ENCODE measurements at places on chromosomes 6 and 20.

DNA sequence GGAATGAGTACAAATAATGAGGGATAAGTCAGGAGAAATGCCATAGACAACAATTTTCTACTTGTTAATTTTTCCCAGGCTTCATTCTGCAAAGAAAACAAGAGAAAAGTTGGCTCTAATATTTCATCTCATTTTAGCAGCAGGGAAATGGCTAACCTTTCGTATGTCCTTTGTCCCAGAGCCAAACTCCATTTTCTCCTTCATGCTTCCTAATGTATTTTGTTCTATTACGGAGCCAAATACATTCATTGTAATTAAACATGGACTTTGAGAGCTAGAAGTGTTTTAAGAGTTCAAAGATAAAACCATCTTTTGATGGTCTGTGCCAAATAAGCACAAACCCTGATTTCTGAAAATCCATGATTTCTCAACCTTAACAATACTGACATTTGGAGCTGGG, 136.9 kb downstream of the PTCHD4 start:
- DNase-seq = no peak
- H3K36me3 ChIP-seq = no peaks in the 10 kb centered on the region
- no peaks in the 10 kb centered on the region for H3K4me1 ChIP-seq
- H3K4me3 ChIP-seq = no peak overlapping the region
- no peak overlapping the region for H3K27ac ChIP-seq
- H3K27me3 ChIP-seq = no peaks in the 10 kb centered on the region

GRCh38 chr6:167647306-167647705, 179.4 kb upstream of the AFDN start:
- H3K27ac ChIP-seq = no peak overlapping the region
- H3K4me1 ChIP-seq = no peaks in the 10 kb centered on the region
- H3K27me3 ChIP-seq = peaks cover 26% of the 10 kb centered on the region
- H3K4me3 ChIP-seq = no peak overlapping the region
- H3K36me3 ChIP-seq = no peaks in the 10 kb centered on the region
- DNase-seq = no peak

- H3K4me3 ChIP-seq = no peak overlapping the region
- no peaks in the 10 kb centered on the region for H3K36me3 ChIP-seq
- DNase-seq = no peak
- H3K27ac ChIP-seq = no peak overlapping the region
- H3K4me1 ChIP-seq = no peaks in the 10 kb centered on the region
Observed at GRCh38 chr20:40471261-40471629, 217.8 kb downstream of the MAFB start.

DNA sequence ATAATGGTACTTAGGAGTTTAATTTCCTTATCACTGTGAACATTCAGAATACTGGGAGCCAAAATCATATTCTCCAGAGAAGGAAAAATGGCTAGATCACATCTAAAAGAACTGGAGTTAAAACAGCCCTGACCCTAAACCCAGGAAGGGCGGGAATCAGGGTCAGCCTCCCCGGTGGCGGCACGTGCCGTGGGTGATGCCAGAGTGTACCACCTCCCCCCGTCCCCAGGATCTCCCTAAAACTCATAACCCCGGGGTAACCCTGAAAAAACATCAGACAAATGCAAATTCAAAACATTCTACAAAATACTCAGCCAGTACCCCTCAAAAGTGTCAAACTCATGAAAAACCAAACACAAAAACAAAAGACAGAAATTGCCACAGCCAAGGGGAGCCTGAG, 148.3 kb downstream of the DLL1 start:
- H3K4me1 ChIP-seq = peaks cover 7% of the 10 kb centered on the region
- H3K36me3 ChIP-seq = no peaks in the 10 kb centered on the region
- no peak overlapping the region for H3K4me3 ChIP-seq

GRCh38 chr20:50460608-50461267, 49.4 kb upstream of the PTPN1 start:
- H3K27ac ChIP-seq = no peak overlapping the region
- DNase-seq = peak; percentile 58
- no peak overlapping the region for H3K4me3 ChIP-seq
- peaks cover 10% of the 10 kb centered on the region for H3K4me1 ChIP-seq
- peaks cover 32% of the 10 kb centered on the region for H3K27me3 ChIP-seq
- peaks cover 6% of the 10 kb centered on the region for H3K36me3 ChIP-seq

- DNase-seq = no peak
- H3K4me3 ChIP-seq = no peak overlapping the region
- no peaks in the 10 kb centered on the region for H3K27me3 ChIP-seq
- H3K36me3 ChIP-seq = no peaks in the 10 kb centered on the region
Observed at GRCh38 chr6:110564703-110565421, 88.4 kb upstream of the SLC22A16 start.

DNA sequence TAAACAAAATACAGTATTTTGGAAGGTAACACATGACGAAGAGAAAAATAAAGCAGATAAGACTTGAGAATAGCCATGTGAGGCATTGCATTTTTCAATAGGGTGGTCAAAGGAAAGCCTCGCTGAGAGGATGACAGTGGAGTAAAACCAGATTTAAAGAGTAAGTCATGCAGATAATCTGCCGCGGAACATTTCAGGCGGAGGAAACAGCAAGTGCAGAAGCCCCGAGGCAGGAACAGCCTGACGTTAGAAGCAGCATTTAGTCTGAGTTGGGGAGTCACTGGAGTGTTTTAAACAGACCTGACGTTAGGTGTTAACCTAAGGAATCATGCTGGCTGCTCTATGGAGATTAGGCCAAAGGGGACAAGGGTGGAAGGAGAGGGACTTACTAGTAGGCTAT, 65.0 kb upstream of the VSTM2L start:
- peaks cover 17% of the 10 kb centered on the region for H3K4me1 ChIP-seq
- H3K4me3 ChIP-seq = no peak overlapping the region
- H3K36me3 ChIP-seq = peaks cover 10% of the 10 kb centered on the region
- H3K27ac ChIP-seq = no peak overlapping the region
- no peak for DNase-seq

GRCh38 chr6:131059486-131059885, 3.6 kb downstream of the EPB41L2 start:
- H3K4me1 ChIP-seq = peaks cover 15% of the 10 kb centered on the region
- no peak for DNase-seq
- no peak overlapping the region for H3K4me3 ChIP-seq
- no peaks in the 10 kb centered on the region for H3K27me3 ChIP-seq

DNA sequence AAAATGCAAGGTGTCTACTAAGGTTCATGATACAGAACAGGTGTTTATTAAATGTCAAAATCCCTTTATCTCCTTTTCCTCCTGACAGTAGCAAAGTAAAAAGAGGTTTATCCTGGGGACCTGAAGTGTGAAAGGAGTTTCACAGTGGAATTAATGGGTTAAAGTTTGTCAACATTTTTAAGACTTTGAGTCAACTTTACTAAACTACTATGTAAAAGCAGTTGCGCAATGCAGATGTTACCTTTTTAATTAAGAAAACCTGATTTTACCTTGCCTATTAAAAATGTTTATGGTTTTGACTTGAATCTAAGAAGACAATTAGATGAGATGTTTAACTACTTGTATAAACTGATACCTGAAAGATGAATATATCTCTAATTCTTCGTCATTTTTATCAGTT, 14.6 kb downstream of the PKIB start:
- H3K27ac ChIP-seq = no peak overlapping the region
- DNase-seq = no peak
- peaks cover 32% of the 10 kb centered on the region for H3K27me3 ChIP-seq
- no peaks in the 10 kb centered on the region for H3K36me3 ChIP-seq
- H3K4me3 ChIP-seq = no peak overlapping the region
- no peaks in the 10 kb centered on the region for H3K4me1 ChIP-seq

- no peak for DNase-seq
- H3K36me3 ChIP-seq = no peaks in the 10 kb centered on the region
- peaks cover 21% of the 10 kb centered on the region for H3K27me3 ChIP-seq
- H3K4me3 ChIP-seq = no peak overlapping the region
- no peaks in the 10 kb centered on the region for H3K4me1 ChIP-seq
- H3K27ac ChIP-seq = no peak overlapping the region
Observed at GRCh38 chr20:19918965-19919329, 98.2 kb upstream of the NAA20 start.

DNA sequence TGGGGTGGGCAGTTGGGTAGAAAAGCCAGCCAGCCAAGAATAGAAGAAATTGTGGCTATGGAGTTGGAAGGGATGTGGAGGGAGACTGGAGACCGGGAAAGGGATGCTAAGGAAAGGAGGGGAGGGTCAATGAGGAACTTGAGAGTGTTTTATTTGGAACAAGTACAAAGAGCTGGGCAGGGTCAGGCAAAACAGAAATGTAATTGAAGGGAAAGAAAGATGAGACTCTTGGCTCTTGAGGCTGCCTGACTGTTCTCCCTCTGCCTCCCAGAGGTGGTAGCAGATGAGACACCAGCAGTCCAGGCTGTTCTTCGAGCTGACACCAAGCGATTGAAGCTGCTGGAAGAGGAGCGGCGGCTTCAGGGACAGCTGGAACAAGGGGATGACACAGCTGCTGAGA, 12.7 kb downstream of the ABCF1 start:
- H3K27me3 ChIP-seq = no peaks in the 10 kb centered on the region
- peak overlapping the region; percentile 27 for H3K27ac ChIP-seq
- H3K36me3 ChIP-seq = peaks cover 17% of the 10 kb centered on the region
- H3K4me1 ChIP-seq = peaks cover 9% of the 10 kb centered on the region
- no peak overlapping the region for H3K4me3 ChIP-seq

- H3K27ac ChIP-seq = no peak overlapping the region
- H3K36me3 ChIP-seq = peaks cover 2% of the 10 kb centered on the region
- peaks cover 6% of the 10 kb centered on the region for H3K4me1 ChIP-seq
Observed at GRCh38 chr20:44089987-44090674, 96.9 kb downstream of the JPH2 start.

All from T-helper 17 cell (primary cell).